Pons (tissue), 1 donor: ENCODE measurements at places on chromosomes 2 and 18.

DNA sequence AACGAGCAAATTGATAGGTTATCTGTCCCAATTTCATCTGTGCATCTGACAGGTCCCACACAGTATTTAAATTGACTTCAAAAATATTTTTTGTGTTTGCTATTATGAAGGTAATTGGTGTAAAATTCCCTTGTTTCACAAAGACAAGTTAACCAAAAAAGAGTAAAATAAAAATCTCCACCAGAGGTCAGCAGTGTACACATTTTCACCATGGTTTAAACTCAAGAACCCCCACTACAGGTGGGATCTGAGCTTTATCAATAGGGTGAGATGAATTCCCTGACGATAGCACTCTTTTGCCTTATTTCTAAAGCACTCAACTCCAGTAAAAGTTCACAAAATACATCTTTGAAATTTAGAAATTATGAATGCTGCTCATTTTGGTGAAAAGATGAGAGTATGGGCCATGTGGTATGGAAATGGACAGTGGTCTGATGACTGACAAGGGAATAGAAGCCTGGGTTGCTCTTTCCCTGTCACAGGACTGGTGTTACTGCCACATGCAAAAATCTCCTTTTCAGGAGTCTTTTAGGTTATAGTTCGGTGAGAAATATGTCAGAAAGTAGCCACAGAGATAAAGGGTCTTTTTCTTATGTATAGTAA is 68.0 kb downstream of the SERPINB8 start:
- peak; percentile 40 for DNase-seq

GRCh38 chr2:240593703-240594451 is 7.3 kb downstream of the CAPN10 start:
- no peak for DNase-seq

DNA sequence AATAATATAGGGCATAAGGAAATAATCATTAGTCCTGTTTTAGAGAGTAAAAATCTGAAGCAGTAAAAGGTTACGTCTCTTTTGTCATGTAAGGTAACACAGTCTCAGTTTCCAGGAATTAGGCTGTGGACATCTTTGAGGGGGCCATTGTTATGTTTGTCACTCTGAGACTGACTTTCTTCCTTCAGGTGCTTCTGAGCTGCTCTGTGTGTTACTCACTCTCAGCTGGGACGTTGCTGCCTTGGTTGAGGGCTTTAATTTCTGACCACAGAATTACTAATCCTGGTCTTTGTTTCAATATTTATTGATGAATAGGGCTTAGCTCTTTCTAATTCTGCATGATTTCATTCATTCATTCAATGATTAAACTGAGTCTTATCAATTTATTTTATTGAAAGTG is 55.9 kb upstream of the SLC38A11 start:
- no peak for DNase-seq

- no peak for DNase-seq
Measured at GRCh38 chr2:130763405-130763804, 8.1 kb downstream of the AMER3 start.

DNA sequence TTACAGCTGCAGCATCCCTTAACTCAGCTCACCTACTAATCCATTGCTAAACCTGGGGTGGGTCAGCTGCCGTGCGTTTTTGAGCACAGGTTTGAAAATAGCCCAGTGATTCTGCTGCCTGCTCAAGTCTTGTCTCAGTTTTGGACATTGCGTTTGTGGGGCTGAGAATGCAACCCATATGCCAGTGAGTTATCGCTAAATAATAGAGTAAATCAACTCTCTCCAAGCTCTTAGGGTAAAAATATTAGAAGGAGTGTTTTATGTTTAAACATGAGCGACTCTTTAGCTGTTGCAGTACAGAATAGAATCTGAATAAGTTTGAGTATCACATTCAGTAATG is 2.1 kb downstream of the TSHZ1 start:
- no peak for DNase-seq
